ENCODE measurements at places on chromosomes 16 and 17.

GRCh38 chr17:6398955-6399354 is 36.0 kb downstream of the AIPL1 start:
- DNase-seq = no peak

DNA sequence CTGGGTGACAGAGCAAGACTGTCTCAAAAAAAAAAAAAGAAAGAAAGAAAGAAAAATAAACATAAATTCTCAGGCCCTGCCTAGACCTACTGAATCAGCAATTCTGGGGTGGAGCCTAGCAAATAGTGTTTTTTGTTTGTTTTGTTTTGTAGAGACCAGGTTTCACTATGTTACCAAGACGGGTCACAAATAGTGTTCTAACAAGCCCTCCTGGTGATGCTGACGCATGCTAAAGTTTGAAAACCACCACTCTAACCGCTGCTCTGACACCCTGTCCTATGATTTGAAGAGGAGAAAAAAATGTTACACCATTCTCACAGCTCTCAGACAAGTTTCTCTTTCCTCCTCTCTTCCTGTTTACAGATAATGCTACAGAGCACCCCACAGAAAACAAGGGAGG is 1.5 kb downstream of the MRPL10 start:
- DNase-seq = no peak

DNA sequence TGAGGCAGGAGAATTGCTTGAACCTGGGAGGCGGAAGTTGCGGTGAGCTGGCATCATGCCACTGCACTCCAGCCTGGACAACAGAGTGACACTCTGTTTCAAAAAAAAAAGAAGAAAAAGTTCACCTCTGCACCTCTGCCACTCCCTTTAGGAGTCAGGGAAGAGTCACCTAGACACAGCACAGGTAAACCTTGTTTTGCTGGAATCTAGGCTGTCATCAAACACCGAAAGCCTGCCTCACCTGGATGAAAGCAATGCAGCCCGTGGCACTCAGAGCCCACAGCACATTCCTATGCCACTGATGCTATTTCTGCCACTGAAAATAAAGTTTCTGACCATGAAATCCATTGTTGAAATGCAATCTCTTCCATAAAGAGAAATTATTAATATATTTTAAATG is 22.2 kb downstream of the CFAP52 start:
- no peak for DNase-seq

DNA sequence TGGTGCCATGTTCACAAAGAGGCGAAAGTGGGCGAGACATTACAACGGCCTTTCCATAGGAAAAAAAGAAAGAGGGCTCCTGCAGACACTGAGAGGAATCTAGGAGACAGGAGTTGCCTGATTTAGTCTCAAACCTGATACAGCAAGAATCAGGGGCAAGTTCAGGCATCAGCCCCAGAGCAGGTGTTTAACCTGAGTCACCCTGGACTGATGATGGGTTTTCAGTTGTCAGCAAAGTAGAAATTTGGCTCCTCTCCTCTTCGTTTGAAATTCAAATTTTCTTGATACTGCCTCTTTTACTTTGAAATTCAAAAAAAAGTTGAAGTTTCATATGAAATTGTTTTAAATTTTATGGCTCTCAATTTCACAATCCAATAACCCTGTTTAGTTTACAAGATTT is 189.5 kb downstream of the ABCC12 start:
- no peak for DNase-seq

DNA sequence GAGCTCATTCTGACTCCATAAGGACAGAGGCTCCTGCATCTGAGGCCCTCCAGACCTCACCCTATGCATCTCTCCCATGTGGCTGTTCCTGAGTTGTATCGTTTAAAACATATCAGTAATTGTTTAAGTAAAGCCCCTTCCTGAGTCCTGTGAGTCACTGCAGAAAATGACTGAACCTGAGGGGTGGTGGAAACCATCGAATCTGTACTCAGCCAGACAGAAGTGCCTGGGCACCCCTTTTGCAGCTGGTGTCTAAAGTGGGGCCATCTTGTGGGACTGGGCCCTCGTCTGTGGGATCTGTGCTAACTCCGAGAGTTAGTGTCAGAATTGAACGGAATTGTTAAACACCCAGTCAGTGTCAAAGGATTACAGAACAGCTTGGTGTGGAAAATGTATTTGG is 25.4 kb downstream of the CMTM3 start:
- DNase-seq = no peak

- DNase-seq = no peak
Measured at GRCh38 chr16:84368308-84368996, at the start of gene ATP2C2. Gene ATP2C2 (plus strand): TSS chr16:84368538. CDS start chr16:84368616, 78 bp downstream.

DNA sequence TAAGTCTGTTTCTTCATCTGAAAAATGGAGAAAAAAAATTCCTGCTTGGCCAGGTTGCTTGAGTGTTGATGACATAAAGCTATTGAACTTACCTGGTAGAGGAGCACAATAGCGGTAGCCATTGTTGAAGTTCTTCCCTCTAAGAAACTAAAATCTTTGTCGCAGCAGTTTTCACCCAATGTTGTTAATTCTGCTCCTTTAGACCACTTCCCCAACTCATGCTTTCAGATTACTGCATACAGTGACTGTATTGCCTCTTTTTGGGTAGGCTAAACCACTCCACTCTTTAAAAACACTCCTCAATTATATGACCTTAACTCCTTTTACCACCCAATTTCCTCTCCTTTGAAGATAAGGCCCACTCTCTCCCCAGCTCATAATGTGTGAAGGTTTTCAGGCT is 35.7 kb upstream of the CCL2 start:
- DNase-seq = no peak

Data from fibroblast of skin of right biceps (primary cell).